Fibroblast of the conjunctiva (primary cell): ENCODE measurements at places on chromosomes 1 and 21.

DNA sequence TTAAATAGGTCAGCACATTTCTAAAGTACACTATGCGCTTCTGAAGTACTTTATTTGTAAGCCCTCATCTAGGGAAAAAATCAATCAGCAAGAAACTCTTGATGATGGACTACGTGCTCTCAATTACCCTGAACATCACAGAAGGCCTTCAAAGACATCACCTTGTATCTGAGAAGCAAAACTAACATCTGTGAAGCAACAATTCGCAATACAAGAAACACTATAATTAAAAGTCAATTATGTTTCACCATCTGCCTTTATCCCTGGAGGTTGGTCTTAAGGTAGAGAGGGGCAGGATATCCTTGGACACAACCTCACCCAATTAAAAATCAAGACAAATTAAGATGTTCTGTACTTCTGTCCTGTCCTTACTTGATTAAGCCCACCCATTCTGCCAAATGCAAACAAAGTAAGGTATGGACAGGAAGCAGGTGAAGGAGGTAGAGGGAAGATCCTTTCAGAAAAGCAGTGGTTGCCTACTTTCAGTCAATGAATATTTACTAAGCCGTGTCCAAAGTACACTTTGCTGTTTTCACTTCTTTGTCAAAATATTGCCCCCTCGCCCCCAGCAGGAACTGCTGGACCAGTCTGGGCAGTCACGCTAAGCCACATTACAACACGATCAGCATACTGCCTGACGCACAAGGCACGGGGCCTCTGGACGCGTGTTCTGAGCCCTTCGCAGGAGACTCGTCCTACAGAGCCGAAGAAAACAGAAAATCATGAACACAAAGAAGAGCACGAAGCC lies 887 bp downstream of the SLC19A2 start:
- peak; percentile 32 for DNase-seq

DNA sequence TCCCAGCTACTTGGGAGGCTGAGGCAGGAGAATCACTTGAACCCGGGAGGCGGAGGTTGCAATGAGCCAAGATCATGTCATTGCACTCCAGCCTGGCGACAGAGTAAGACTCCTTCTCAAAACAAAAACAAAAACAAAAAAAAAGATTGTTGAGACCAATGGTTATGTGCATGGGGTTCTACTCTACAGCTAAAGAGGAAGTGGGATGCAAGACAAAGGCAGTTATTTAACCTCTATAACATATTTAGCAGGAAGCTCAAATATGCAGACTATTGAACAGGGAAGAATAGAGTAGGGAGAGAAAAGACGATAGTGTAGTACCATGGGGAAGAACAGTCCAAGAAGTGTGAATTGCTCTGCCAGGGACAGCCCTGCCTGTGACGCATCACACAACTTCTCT lies 227.7 kb downstream of the SMYD3 start:
- DNase-seq, result no peak

DNA sequence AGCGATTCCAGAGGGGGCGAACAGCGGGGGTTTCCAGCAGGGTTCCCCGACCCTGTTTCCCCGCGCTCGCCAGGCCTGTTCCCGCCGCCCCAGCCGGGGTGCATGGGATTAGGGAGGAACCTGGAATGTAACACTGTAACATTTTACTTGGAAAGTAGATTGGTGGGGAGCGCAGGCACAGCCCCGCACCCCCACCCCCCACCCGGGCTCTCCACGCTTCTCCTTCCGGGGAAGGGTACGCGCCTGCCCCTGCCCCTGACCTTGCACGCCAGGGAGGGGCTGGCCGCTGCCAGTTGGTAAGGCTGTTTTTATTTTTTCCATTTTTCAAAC lies 427 bp downstream of the FAM3B start:
- no peak for DNase-seq

DNA sequence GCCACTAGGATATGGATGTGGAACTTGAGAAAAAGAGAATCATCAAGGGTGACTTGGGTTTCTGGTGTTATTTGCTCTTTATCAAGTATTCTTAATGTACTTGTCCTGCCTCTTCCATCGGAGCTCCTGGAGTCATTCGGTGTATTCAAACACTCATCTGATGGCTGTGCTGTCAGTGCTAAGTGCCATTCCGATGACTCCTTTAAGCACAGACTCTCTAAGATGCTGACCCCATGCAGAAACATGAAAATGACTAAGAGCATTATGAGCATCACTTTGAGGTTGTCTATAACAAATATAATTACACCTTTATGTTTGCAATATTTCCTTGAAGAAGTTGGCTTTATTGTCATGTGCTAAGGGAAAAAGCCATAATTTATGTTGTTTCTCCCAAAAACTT lies 11.3 kb upstream of the RPL5 start:
- no peak for DNase-seq

DNA sequence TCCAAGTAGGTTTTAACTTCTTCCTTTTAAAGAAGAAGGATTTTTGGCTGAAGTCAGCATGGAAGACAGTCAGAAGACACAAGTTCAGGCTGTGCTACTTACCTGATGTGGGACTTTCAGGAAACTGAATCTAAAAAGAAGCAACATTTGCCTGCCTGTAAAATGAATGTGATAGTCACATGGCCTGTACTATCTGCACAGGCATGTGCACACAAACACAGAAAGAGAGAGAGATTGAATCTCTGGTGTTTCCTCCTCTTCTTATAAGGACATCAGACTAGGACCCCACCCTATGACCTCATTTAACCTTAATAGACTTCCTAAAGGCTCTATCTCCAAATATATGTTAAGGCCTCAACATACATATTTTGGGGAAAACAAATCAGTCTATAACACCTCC lies 542.9 kb downstream of the PLPP3 start:
- DNase-seq, result no peak

GRCh38 chr1:28450561-28450960 lies 55.3 kb upstream of the RCC1 start:
- no peak for DNase-seq

DNA sequence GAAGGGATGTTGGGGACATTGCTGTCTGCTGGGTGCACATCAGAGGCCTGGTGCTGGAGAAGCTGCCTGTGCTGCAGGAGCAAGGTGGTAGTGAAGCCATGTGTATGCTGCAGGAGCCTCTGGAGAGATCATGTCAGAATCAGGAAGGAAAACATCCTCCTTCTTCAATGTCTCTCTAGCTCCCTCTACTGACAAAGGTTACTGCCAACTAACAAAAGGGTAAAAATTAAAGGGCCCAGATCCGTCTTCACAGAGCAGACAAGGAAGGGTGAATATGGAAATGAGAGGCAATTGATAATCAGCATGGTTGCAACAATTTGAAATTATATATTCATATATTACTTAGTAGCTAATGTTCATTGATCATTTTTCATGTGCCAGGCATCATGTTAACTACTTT lies 32.2 kb downstream of the FAM177B start:
- no peak for DNase-seq

- DNase-seq, result no peak
Observed at GRCh38 chr1:43853161-43853921, 80.3 kb upstream of the ARTN start.

GRCh38 chr1:56320464-56321149 lies 258.8 kb downstream of the PLPP3 start:
- no peak for DNase-seq

GRCh38 chr21:36048357-36048756 lies 12.0 kb downstream of the SETD4 start:
- DNase-seq, result no peak

GRCh38 chr1:14605945-14606344 lies 7.5 kb downstream of the KAZN start:
- DNase-seq, result no peak

GRCh38 chr1:216984536-216984935 lies 261.3 kb upstream of the ESRRG start:
- DNase-seq, result no peak

DNA sequence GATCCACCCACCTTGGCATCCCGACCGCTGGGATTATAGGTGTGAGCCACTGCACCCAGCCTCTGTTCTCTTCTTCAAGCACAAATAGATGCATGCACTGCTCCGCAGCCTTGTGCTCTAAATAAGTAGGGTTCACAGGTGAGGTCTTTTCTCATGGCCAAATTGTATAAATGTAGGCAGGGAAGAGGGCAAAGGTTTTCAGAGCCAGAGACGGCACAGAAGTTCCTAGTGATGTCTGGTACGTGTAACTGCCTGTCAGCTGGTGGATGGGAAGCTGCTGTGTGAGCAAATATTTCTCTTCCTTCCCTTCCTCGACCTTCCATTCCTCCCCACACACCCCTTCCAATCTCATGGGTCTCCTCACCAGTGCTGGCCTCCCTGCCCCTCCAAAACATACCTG lies 70.8 kb upstream of the FAM20B start:
- DNase-seq, result no peak

DNA sequence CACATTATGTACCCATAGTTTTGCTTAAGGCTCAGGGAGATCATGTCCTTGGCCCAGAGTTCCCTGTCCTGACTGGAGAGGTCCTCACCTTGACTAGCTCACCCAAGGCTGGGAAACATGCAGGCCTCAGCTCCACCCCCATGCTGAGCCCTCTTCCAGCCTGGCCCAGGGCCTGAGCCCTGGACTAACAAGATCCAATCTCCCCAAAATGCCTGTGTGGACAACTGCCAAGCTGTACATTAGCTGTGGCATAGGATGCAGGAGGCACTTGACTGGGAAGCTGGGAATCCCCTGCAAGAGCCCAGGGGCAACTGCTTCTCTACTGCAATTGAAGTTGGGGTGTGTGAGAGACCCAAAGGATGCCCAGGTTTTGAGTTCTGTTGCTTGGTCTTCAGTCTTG lies 2.1 kb downstream of the LINGO4 start:
- DNase-seq, result no peak

GRCh38 chr1:93531193-93531592 lies 83.3 kb downstream of the FNBP1L start:
- DNase-seq, result no peak

DNA sequence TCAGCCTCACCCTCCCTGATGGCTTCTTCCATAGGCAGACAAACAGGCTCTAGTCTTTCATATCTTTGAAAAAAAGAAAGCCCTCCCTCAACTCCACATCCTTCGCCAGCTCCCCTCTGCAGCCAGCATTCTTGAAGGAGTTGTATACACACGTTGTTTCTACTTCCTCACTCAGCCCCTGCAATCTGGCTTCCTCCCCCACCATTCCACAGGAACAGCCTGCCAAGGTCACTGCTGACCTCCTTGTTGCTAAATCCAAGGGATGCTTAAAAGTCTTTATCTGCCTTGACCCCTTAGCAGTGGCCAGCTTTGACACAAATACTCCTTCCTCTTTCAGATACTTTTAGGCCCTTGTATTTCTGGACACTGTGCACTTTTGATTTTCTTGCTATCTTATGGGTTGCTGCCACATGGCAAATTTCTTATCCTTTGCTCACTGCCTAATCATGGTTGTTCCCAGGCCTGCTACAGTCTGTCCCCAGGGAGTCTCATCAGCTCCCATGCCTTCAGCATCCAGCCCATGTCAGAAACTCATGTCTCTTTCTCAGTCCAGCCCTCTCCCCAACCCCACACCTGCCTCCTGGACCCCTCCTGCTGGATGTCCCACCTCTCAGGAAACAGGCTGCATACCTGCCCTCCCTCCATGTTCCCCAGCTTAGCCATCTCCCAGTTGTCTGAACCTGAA lies 8.3 kb downstream of the FAM229A start:
- no peak for DNase-seq

GRCh38 chr1:201275253-201275666 lies 8.0 kb upstream of the PKP1 start:
- DNase-seq, result peak; percentile 75

GRCh38 chr1:210373878-210374599 lies 45.3 kb downstream of the HHAT start:
- peak; percentile 87 for DNase-seq

DNA sequence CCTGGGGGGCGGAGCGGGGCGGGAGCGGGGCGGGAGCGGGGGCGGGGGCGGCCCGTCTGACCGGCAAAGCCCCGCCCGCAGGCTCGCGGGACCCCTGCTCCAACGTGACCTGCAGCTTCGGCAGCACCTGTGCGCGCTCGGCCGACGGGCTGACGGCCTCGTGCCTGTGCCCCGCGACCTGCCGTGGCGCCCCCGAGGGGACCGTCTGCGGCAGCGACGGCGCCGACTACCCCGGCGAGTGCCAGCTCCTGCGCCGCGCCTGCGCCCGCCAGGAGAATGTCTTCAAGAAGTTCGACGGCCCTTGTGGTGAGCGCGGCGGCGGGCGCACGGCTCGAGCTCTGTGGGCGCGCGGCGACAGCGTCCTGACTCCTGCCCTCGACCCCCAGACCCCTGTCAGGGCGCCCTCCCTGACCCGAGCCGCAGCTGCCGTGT lies 21.2 kb downstream of the AGRN start:
- DNase-seq, result no peak

- no peak for DNase-seq
Observed at GRCh38 chr1:183801649-183802048, 3.3 kb upstream of the RGL1 start.

GRCh38 chr1:157170677-157171515 lies 32.7 kb upstream of the ETV3 start:
- DNase-seq, result no peak

DNA sequence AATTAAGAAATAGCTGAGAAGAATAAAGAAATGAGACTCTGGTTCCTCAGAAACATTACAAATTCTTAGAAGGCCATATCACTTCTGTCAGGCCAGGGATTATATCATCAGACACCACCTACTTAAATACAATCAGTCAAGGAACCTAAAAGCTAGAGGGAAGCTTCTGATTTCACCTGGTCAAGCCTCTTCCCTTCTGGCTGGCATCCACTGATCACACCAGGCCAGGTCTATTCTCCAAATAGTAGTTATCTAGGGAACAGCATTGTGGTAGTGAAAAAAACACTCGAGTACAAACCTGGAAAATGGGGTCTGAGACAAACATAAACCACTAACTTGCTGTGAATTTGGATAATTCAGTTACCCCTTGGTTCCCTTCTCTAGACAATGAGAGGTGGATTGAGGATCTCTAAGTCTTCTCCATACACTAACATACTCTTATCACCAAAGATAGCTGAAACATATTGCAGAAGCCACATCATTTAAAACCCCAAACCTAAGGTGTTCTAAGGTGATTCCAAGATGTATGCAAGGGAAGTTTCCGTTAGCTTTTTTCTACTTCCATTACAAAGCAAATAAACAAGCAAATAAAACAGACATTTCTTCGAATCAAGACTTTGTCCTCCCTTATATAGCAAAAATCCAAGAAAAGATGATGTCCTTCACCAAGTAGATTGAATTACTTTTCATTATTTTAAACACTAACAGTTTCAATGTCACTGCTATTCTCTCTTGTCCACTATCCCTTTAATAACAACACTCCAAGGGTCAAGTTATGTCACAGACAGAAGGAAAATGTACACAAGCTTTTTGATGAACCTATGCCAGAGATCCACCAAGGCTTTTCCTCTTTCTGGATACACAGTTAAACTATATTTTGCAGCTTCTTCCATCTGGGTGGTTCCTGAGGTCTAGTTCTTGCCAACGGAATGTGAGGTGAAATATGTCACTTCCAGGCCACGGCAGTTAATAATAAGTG lies 212.9 kb downstream of the KCNH1 start:
- no peak for DNase-seq

DNA sequence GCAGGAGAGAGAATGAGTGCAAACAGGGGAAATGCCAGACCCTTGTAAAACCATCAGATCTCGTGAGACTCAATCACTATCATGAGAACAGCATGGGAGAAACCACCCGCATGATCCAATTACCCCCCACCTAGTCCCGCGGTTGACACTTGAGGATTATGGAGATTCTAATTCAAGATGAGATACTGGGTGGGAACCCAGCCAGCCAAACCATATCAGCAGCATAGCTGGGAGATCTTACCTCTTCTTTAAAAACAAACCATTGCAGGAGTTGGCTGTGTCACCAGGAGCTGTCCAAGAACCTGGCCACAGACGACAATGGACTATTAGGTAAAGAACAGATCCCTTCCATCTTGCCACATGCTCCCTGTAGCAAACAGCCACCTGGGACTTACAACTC lies 422.7 kb downstream of the MATN1 start:
- DNase-seq, result no peak

- no peak for DNase-seq
Observed at GRCh38 chr1:25615172-25615541, 1.4 kb upstream of the MAN1C1 start.
